GM12878 (cell line): ENCODE measurements at places on chromosomes 16 and 17. TPM values are rescaled to one million over a fixed set of nuclear protein-coding genes. Genes with fewer than 3 reads are reported as not detected.

- no peak for DNase-seq
Measured at GRCh38 chr16:68072038-68072695, 13.0 kb upstream of the NFATC3 start.

GRCh38 chr17:60134396-60135150 lies 15.2 kb upstream of the CA4 start:
- no peak for DNase-seq

- DNase-seq: no peak
Measured at GRCh38 chr17:68924793-68925720, 30.1 kb downstream of the ABCA8 start.

Gene SHISA9
- 0.05 and 0.18 TPM in 2 replicates for total RNA-seq

Gene ABCA6
- total RNA-seq: 13.7 and 14.3 TPM in 2 replicates

Gene ZDHHC1
- 0.53 and 0.77 TPM in 2 replicates for total RNA-seq
